ENCODE measurements at places on chromosomes 13 and 19.
A peak's percentile ranks its signal among the peaks of the same experiment; 100 is the strongest.

DNA sequence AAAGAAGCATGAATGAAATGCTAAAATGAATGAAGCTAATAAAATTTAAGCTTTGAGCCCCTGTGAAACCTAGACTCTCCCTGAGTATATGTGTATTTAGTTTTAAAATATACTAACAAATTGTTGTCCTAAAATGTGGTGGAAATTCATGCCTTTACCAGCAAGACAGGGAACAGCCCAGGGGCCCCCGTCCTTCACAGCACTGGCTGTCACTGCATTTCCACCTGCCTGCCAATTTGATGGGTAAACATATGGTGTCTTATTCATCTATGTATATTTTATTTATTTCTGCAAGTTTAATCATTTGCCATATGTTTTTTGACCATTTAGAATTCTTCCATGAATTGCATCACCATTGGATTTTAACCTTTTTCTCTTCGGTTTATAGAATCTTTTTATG lies 463.7 kb upstream of the NBEA start:
- DNase-seq = no peak

GRCh38 chr13:48154671-48155070 lies 59.8 kb upstream of the MED4 start:
- DNase-seq = no peak

- no peak for DNase-seq
These were observed 2.2 kb downstream of the KMT5C start for GRCh38 chr19:55341595-55342531.

DNA sequence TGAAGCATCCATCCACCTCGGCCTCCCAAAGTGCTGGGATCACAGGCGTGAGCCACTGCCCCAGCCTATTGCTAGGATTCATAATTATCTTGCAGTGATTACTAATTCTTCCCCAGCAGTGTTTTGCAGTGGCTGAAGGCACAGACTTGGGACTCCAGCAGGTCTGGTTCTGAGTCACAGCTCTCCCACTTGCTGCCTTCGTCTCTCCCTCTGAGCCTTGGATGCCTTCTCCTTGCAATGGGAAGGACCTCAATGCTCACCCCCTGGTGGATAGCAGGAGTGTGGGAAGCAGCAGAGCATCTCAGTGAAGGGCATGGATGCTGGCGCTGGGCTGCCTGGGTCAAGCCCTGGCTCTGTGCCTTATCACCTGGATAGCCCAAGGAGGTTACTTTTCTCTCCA lies 37.6 kb upstream of the SHKBP1 start:
- no peak for DNase-seq

DNA sequence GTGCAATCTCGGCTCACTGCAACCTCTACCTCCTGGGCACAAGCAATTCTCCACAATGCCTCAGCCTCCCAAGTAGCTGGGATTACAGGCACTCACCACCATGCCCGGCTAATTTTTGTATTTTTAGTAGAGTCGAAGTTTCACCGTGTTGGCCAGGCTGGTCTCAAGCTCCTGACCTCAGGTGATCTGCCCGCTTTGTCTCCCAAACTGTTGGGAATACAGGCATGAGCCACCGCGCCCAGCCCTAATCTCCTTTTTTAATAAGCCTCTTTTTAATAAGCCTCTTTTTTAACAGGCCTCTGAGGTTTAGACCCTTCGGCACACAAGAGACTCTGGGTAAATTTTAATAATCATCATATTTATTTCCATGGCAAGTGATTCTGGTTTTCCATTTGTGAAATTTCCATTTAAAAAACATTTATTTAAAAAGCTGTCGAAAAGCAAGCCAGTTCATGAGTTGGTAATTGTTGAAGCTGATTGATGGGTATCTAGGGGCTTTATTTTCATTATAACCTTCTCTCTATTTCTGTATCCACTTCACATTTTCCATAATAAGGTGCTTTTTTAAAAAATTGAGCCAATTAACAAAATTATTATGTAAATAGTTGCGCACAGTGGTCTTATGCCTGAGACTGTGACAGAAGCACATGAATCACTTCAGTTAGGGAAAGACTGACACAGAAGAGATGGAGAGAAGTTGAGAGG lies 11.8 kb downstream of the POU2F2 start:
- no peak for DNase-seq

DNA sequence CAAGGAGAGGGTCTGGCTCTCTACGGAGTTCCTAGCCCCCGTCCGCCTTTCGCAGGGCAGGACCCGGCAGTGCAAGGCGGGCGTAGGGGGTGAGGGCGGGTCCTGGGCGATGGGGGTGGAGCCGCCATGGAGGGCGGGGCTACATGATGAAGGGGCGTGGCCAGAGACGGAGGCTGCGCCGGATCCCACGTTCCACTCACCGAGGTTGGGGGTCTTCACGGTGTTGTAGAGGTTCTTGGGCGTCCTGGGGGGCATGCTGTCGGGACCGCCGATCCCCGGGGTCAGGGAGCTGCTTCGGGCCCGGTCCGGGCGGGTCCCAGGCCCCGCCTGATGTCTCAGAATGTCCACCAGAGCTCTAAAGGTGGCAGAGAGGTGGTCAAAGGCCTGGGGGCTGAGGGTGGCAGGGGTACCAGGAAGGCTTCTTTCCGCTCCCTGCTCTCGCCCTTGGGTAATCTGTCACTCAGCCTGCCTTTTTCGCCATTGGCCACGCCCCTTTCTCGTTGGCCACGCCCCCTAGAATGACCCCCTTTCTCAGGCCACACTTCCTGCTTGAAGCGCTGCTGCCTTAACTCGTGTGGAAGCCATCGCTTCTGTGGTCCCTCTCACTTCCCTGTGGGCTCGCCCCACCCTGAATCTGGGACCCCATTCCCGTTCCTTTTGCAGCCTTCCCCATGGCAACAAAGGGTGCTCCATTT lies 2.5 kb downstream of the SHISA7 start:
- DNase-seq = no peak

- DNase-seq = no peak
These were observed 4.4 kb upstream of the SBK3 start for GRCh38 chr19:55549500-55550320.

GRCh38 chr13:98429531-98429930 lies 147.4 kb downstream of the STK24 start:
- DNase-seq = no peak

DNA sequence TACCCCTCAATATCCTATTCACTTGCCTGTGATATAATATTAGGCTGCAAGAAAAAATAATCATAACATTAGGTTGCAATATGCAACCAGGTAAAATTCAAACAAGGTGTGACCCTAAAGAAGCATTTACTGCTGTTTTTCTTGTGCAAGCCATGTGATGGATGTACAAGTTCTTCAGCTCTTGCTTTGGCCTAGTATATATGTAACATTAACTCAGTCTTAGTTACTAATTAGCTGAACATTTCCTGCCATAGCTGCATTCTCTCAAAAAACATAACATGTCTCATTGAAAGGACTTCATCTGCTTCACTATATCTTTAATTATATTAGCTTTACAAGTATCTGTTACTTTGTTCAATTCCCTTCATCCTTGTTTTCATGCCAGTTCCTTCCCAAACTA lies 406.8 kb upstream of the HTR2A start:
- DNase-seq = no peak

DNA sequence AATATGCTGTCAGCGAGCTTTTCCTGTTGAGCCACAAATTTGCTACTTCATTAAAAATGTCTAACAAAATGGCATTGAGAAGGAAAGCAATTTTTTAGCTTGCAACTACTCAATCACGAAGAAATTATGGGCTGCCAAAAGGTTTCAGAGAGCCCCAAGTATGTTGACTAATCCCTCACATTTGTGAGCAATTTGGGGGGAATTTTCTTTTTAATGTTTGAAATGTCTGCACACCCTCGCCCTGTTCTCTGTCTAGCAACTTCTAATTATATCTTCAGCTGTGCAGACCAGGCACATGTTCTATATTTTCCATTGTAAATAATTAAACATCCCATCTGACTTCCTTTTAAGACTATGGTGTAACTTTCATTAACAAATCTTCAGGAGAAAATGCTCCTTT lies 192.9 kb downstream of the DCT start:
- DNase-seq = no peak

GRCh38 chr13:92804926-92805325 lies 421.7 kb upstream of the GPC6 start:
- no peak for DNase-seq

GRCh38 chr19:4088975-4089374 lies 22.3 kb upstream of the ZBTB7A start:
- no peak for DNase-seq

GRCh38 chr19:18121166-18121565 lies 23.6 kb downstream of the MAST3 start:
- no peak for DNase-seq

- DNase-seq = no peak
These were observed 646.2 kb upstream of the ATXN8OS start for GRCh38 chr13:69461397-69461796.

- no peak for DNase-seq
These were observed 15.3 kb downstream of the DYRK1B start for GRCh38 chr19:39818626-39819097.

- no peak for DNase-seq
These were observed 11.8 kb downstream of the CCDC97 start for GRCh38 chr19:41321600-41322270.

- no peak for DNase-seq
These were observed 205.1 kb downstream of the NUFIP1 start for GRCh38 chr13:44783994-44784707.

DNA sequence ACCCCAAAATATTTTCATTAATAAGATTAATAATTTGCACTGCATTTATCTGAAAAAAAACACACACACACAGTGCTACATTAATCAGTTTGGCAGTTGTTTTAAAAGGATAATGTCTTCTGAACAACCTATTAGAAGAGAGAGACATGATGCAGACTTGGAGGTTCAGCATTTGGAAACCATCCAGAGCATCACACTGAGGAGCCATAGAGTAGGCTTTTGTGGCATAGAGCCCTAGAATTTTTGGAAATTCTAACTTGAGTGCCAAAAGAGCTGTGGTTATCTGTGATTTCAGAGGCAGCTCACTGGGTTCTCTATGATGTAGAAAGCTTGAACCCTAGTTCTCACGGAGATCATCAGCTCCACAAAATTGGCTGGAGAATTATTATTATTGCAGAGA lies 90.2 kb downstream of the RFC3 start:
- no peak for DNase-seq

DNA sequence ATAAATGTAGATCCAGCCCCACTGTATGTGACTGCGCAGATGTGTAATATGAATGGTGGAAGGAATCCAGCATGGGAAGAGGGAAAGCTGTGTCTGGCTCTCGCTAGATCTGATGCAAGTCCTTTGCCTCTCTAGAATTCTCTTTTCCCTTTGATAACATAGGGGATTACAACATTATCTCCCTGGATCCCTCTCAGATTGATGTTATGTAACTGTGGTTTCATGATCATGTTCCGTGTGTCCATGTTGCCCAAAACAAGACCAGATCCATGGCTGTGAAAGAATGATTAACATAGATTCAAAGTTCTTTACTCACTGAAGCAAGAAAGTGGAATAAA lies 184.0 kb upstream of the UBL3 start:
- no peak for DNase-seq

GRCh38 chr19:48553676-48554384 lies 1.9 kb downstream of the SULT2B1 start:
- DNase-seq = no peak

GRCh38 chr13:112442483-112443090 lies 66.4 kb downstream of the SPACA7 start:
- peak; percentile 34 for DNase-seq

GRCh38 chr13:36108342-36108741 lies 22.8 kb downstream of the DCLK1 start:
- DNase-seq = no peak

GRCh38 chr13:98466634-98467236 lies 110.2 kb downstream of the STK24 start:
- no peak for DNase-seq

DNA sequence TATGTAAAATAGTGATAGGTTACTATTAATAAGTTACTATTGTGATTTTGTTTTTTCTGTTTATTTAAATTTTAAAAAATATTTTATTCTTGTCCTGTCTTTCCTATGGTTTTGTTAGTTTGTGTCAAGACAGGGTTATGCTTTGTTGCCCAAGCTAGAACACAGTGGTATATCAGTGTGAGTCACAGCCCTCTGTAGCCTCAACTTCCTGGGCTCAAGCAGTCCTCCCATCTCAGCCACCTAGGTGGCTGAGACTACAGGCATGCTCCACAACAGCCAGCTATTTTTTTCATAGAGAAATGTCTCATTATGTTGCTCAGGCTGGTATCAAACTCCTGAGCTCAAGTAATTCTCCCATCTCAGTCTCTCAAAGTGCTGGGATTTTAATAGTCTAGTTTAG lies 99.5 kb downstream of the ZNF675 start:
- no peak for DNase-seq

DNA sequence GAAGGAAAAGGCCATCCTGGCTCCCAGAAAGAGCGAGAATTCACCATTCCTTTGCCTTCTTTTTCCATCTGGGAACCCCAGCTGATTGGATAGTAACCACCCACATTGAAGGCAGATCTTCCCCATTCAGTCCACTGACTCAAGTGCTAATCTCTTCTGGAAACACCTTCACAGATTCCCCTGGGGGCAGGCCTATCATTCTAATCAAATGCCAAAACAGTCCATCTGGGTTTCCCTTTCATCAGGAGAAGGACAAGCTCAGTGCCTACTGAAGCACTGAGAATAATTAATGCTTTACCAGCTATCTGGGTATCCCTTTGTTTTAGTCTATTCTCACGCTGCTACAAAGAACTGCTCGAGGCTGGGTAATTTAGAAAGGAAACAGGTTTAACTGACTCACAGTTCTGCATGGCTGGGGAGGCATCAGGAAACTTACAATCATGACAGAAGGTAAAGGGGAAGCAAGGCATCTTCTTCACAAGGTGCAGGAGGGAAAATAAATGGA lies 293.2 kb downstream of the ENOX1 start:
- no peak for DNase-seq

DNA sequence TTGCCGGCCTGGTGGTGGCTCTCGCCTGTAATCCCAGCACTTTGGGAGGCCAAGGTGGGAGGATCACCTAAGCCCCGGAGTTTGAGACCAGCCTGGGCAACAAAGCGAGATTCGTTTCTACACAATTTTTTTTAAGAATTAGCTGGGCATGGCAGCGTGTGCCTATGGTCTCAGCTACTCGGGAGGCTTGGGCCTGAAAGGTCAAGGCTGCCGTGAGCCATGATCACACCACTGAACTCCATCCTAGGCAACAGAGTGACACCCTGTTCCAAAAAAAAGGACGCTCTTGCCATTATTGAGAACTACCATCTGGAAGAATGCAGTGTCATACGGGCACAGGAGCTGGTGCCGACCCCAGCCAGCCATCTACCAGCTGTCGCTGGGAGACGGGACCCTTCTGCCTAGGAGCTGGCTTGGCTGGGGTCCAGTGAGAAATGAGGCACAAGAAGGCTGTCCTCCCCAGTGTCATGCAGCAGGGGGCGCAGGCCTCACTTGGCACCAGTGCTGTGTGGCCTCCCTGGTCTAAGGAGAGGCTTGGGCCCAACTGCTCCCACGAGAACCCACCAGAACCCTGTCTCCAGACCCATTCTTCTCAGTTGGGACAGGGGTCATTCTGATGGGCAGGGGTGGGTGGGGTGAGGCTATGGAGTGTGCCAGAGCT lies 12.2 kb upstream of the RELB start:
- no peak for DNase-seq

DNA sequence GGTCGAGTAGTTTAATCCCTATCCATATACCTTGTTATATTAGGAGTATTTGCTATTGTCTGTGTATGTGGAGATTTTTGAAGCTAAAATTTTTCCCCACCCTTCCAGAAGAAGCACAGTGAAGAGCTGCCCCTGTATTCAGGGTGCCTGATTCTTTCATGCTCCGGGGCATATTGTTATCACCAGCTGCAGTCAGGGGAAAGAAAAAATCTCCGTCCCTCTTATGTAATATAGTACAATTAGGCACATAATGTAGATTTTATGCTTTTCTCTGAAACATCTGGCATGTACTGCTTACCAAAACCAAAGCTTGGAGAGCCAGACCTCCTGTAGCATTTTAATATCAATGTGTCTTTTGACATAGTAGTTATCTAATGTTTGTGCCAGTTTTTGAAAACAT lies 214.9 kb upstream of the EDNRB start:
- no peak for DNase-seq

Data from right atrium auricular region (tissue), 2 donors.